Head of caudate nucleus (tissue), 42 donors: ENCODE measurements at places on chromosomes 7 and 10.

DNA sequence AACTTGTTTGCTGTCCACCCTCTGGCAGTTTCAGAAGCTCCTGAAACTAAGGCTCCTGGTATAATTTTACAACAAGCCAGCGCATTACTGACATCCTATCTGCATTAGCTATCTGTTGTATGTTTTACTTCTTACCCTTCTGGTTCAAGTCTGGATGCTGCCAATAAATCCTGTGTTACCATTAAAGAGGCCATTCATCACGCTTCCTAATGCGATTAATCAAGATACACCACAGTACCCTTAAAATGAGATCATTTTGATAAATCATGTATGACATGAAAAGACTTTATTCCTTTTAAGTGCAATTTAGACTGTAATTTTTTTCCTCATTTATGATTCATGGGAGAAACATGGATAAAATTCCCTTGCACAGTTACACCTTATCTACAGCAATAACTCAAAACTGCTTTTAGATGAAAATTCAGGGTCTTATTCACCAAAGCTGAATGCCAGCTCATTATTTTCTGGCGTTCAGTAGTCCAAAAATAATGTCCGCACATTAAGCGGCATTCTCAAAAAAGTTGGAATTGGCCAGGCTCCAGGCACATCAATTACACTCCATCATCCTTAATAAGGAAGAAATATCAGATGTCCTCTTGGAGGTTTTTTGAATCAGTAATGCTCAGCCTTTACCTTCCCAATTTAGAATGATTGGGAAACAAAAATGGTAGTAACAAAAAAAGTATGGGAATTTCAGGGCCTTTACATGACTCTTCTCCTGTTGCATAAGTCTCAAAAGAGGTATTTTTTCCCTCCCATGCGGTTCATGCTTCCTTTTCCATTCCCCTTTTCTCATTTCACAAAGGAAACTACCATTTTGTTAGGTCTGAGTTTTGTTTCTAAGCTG lies 878.5 kb downstream of the LRMDA start:
- DNase-seq: no peak

DNA sequence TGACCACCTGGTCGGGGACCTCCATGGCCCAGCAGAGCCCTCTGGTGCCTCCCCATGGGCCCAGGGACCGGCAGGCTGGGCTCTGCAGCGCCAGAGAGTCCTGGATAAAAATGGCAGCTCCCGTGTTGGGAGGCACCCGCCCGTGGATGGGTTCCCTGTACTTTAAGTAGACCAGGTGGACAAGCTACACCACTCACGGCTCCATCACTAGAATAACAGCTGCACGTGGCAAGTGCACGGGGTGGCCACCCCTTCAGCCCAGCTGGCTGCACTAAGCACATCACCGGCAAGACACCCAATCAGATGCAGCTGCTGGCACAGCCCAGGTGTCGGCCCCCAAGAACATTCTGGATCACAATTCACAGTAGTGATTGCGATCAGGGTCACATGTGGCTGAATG lies 69.8 kb downstream of the DIP2C start:
- DNase-seq: no peak

DNA sequence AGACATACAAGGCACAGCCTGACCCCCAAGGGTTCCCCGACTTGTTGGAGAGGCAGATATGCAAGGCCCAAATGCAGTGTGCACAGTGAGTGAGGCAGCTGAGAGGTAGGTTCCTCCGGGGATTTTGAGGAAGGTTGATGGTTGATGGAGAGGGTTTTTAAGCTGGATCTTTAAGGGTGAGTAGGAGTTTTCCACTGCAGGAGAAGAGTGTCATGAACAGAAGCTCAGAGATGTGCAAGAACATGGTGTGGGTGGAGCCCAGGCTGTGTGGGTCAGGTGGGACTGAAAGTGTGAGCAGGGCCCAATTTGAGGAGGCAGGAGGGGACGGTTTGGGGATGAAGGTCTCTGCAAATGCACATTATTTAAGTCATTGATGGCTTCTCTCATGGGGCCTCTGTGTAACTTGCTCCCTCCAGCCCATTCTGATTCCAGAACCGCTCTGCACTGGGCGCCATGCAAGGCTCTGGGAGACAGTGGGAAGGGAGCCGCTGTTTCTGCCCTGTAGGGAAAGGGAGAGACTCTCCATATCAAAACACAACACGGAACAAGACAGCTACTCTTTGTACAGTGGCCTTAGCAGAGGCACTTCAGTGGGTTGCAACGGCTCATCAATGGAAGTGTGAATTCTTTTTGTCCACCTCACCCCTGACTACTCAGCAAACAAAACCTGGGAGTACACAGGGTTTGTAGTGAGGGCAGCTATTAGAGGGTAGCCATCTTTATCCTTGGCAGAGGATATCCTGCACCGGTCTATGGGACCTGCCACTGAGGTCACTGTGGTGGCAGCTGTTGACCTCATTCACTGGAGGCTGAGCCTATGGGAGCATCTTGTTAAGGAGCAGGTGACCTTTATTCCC lies 29.7 kb downstream of the RAMP3 start:
- no peak for DNase-seq

- no peak for DNase-seq
These were observed 806.2 kb downstream of the CNTNAP2 start for GRCh38 chr7:146922782-146923181.

DNA sequence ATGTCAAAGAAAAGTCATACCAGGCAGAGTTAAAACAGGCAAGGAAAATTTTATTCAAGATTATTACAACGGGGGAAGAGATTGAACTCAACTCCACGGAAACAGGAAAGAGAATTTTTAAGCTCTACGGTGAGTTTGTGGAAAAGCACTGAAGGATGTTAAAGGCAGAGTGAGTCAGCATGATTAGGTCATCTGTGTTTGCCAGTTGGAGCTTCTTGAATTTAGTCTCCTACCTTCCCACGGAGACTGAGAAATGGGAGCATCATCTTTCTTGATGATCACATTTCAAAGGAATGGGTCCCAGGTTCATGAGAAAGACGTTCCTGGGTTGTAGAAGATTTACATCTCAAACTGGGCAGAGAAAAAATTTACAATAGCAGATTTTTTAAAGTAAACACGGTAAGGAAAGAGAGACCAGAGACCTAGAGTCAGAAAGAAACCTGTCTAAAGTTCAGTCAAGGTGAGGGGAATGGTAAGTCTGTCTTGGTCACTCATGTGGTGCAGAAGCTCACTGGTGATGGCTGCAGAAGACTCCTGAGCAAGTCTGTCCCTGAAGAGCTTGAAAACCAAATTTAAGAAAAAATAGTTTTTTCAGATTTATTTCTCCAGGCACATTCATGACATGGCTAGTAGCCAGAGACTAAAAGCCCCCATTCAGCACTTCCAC lies 516.9 kb upstream of the LRRN3 start:
- no peak for DNase-seq

GRCh38 chr10:32556783-32557395 lies 110.9 kb downstream of the CCDC7 start:
- no peak for DNase-seq

GRCh38 chr10:129531969-129532660 lies 65.1 kb downstream of the MGMT start:
- DNase-seq: no peak

GRCh38 chr10:105243381-105243780 lies 602.3 kb downstream of the SORCS3 start:
- DNase-seq: no peak

GRCh38 chr7:123096976-123097375 lies 101.5 kb upstream of the TAS2R16 start:
- no peak for DNase-seq

DNA sequence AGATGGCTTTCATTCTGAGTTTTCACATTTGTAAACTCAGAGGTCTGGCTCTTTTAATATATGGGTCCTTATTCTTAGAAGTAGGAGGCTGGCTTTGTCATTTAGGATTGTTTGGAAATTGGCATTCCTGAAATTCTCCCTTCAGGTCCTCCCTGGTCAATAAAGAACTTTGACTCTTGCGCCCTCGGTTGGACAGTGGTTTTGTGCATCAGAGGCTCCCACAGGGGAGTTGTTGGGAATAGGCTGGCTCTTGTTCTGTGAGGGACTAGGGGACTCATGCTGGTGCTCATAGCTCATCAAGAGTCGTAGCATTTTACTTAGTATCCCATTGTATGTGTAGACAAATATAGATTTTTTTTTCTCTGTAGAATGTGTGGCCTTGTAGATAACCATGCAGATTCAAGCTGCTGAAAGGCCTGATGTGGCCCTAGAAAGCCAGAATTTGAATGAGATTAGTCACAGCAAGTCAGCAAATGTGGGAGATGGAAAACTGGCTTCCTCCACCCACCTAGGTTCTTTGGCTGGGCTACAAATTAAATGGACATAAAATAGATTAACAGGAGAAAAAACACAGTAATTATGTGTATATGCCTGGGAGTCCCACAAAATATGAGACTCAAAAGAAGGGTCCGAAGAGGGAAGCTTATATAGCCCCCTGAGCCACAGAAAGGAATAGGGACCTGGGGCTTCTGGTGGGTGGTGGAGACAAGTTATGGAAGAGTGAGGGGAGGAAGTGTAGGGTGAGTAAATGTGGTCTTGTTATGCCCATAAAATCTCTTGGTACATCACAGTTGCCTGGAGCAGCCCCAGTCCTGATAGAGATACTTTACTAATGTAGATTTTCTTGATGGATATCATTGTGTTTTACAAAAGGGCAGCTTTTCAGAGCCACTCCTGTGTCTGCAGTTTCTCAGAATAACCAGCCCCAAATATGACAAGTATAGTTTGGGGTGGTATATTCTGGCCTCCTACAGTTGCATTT lies 94.6 kb upstream of the BTBD16 start:
- no peak for DNase-seq
